Astrocyte of the cerebellum (primary cell): ENCODE measurements at places on chromosomes 16 and 17.
A peak's percentile ranks its signal among the peaks of the same experiment; 100 is the strongest.

- DNase-seq: no peak
Observed at GRCh38 chr17:50491505-50491904, 12.8 kb downstream of the RSAD1 start.

GRCh38 chr17:37813751-37814150 is 68.9 kb upstream of the HNF1B start:
- DNase-seq: peak; percentile 93

GRCh38 chr16:73026754-73027684 is 20.9 kb downstream of the ZFHX3 start:
- DNase-seq: no peak

DNA sequence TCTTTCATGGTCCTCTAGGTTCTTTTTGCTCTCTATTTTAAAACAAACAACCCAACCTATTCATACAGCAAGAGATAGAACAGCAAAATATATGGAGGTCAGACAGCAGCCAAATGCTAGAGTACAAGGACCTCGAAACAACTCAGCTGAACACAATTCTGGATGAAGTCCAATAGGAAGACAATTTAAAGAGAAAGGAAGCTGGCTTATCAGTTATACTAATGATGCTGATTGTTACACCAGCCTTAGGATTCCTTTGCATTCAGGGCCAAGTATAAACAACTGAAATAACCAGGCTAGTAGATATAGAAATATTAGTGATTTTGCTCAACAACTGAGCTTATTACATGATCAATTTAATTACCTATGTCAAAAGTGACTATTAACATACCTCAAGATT is 2.5 kb downstream of the SSH2 start:
- no peak for DNase-seq

GRCh38 chr16:23523876-23524385 is 13.6 kb upstream of the GGA2 start:
- no peak for DNase-seq

- DNase-seq: no peak
Observed at GRCh38 chr17:74840989-74841666, 18.6 kb downstream of the GRIN2C start.

DNA sequence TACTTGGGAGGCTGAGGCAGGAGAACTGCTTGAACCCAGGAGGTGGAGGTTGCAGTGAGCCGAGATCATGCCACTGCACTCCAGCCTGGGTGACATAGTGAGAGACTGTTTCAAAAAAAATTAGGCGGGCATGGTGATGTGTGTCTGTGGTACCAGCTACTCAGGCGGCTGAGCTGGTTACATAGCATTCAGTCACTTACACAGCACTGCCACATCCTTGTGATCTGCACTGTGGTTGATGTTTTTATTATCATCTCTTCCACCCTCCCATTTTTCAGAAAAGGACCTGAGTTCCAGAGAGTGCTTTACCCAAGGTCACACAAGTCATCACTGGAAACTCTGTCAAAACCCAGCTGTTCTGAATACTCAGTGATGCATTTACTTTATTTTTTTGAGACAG is 14.8 kb upstream of the KPNB1 start:
- DNase-seq: no peak

DNA sequence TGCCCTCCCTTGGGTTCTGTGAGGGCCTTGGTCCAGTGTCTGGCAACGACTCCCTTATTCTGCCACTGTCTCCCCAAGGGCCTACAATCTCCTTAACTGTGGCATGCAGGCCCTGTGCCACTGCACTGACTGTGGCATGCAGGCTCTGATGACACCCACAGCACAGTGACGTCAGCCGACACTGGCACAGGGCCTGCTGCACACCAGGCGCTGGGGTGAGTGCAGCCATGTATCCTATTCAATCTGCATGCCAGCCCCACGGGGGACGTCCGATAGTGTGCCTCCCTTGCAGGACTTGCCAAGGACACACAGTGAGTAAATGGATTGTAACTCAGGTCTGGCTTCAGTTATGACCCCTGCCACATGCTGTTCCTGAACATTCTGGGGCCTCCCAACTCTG is 39.8 kb upstream of the RASD1 start:
- DNase-seq: peak; percentile 24

GRCh38 chr16:66260522-66261254 is 105.8 kb upstream of the CDH5 start:
- DNase-seq: no peak

- no peak for DNase-seq
Observed at GRCh38 chr16:27959914-27960313, 103.6 kb downstream of the GSG1L start.

GRCh38 chr16:12484972-12485371 is 318.7 kb downstream of the CPPED1 start:
- DNase-seq: no peak

DNA sequence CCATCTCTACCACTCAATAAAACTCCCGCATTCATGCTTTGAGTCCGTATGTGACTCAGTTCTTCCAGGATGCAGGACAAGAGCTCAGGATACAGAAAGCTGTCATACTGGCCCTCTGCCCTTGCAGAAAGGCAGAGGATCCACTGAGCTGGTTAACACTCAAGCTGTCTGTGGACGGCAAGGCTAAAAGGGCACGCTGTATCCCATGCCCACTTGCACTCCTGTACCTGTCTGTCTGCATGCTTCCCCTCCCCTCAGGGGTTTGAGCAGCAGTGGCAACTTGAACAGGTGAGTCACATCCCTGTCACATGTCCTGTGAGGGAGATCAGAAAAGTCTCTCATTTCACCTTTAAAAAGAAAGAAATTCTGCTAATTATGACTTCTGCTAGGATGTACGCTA is 293.8 kb downstream of the HS3ST3B1 start:
- DNase-seq: no peak

- no peak for DNase-seq
Observed at GRCh38 chr17:8322061-8322460, 12.0 kb downstream of the ARHGEF15 start.

DNA sequence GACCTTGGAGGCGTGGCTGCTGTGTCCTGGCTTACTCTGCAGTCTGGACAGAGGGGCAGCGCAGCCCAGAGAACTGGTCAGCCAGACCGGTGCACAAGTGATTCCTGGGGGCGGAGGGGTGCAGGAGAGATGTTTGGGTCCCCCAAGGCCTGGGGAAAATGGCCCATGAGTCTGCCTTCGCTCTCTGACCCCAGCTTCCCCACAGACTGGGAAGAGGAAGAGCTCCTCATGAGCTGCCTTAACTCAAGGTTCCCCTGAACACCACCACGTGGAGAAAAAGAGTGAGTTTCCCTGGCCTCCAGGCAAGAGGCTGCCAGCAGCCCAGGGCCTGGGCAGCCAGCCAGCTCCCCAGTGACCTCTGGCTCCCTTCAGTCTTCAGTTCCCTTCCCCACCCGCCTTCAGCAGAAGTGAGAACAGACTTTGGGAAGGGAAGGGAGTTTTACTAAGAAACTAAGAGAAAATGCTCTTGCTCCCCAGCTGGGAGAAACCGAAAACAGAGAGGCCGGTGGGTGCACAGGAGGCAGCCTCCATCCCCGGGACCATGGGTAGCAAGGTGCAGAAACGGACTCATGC is 2.0 kb upstream of the C17orf99 start:
- DNase-seq: peak; percentile 49

GRCh38 chr16:57689762-57690558 is 4.6 kb upstream of the DRC7 start:
- DNase-seq: no peak

- no peak for DNase-seq
Observed at GRCh38 chr16:31148281-31148728, 1.6 kb downstream of the PRSS36 start.

GRCh38 chr16:68281368-68282063 is 17.2 kb downstream of the SLC7A6 start:
- DNase-seq: no peak

DNA sequence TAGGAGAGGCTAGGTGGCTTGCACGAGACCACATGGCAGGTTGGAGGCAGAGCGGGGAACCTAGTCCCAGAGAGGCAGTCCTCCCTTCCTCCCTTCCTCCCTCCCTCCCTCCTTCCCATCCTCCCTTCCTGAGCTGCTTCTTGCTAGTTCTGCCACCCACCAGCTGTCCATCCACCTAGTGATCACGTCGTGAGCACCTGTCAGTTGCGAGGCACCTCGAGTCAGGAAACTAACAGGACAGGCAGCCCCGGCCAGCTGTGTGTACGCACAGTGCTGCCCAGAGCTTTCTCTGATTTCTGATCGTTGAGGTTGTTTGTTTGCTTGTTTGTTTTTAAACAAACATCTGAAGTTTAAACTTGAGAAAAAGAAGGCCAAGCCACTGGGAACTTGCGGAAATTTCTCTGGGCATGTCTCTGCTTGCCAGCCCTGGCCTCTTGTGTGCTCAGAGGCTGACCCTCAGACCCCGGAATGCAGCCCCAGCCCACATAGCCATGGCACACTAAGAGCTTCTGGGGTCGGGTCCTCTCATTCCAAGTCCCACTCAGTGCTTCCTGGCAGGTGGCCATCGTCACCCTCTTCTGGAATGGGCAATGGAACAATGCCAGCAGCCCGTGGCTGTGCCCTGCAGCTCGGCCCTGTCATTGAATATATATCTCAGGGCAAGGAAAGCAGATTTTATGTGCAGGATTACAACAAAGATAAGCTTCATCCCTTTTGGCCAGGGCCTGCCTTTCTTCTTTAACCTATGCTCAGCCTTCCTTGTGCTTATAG is 174.0 kb downstream of the KATNIP start:
- no peak for DNase-seq

GRCh38 chr17:3935825-3936355 is 19.6 kb upstream of the P2RX1 start:
- no peak for DNase-seq
